GM19239 (cell line): ENCODE measurements at places on chromosomes 13 and 19.
A peak's percentile ranks its signal among the peaks of the same experiment; 100 is the strongest.

DNA sequence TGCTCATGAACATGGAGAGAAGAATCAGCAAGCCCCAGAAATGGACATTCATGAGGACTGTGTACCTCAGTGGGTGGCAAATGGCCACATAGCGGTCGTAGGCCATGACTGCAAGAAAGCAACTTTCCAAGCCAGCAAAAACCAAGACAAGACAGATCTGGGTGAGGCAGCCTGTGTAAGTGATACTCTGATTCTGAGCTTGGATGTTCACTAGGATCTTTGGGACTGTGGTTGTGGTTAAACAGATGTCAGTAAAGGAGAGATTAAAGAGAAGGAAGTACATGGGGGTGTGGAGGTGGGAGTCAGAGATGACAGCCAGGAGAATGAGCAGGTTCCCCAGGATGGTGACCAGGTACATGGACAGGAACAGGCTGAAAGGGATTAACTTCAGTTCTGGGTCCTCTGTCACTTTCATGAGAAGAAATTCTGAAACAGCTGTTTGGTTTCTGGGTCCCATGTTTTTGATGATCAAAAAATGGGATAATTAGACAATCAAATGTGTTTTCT lies at the start of gene OR7G1:
OR7G1 (minus strand) TSS at position 457 of the 507 bp plus-strand sequence; CDS start at position 457, 0 bp downstream.
- DNase-seq, result no peak

DNA sequence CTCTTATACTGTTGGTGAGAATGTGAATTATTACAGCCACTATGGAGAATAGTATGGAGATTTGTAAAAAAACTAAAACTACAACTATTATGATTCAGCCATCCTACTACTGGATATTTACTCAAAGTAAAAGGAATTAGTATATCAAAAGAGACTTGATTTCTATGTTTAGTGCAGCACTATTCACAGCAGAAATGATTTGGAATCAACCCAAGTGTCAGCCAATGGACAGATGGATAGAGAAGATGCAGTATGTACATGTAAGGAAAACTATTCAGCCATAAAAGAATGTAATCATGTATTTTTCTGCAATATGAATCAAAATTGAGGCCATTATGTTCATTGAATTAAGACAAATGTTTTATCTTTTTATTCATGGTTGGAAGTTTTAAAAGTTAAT lies 1705.5 kb downstream of the SLITRK1 start:
- DNase-seq, result no peak

GRCh38 chr13:21287331-21287907 lies 111.0 kb downstream of the MRPL57 start:
- DNase-seq, result no peak

DNA sequence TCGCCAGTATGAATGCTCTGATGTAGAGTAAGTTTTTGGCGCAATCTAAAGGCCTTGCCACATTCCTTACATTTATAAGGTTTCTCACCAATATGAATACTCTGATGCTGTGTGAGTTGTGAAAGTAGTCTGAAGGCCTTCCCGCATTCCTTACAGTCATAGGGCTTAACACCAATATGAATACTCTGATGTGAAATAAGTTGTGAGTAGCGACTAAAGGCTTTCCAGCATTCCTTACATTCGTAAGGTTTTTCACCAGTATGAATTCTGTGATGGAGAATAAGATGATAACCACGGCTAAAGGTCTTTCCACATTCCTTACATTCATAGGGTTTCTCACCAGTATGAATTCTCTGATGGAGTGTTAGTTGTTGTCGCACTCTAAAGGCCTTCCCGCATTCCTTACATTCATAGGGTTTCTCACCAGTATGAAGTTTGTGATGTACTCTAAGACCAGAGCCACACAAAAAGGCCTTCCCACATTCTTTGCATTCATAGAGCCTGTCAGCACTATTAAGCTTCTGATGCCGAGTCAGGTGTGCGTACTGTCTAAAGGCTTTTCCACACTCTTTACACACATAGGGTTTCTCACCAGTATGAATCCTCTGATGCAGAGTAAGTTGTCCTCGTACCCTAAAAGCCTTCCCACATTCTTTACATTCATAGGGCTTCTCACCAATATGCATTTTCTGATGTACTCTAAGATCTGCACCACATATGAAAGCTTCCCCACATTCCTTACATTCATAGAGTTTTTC lies 14.1 kb upstream of the ZFP14 start:
- no peak for DNase-seq

DNA sequence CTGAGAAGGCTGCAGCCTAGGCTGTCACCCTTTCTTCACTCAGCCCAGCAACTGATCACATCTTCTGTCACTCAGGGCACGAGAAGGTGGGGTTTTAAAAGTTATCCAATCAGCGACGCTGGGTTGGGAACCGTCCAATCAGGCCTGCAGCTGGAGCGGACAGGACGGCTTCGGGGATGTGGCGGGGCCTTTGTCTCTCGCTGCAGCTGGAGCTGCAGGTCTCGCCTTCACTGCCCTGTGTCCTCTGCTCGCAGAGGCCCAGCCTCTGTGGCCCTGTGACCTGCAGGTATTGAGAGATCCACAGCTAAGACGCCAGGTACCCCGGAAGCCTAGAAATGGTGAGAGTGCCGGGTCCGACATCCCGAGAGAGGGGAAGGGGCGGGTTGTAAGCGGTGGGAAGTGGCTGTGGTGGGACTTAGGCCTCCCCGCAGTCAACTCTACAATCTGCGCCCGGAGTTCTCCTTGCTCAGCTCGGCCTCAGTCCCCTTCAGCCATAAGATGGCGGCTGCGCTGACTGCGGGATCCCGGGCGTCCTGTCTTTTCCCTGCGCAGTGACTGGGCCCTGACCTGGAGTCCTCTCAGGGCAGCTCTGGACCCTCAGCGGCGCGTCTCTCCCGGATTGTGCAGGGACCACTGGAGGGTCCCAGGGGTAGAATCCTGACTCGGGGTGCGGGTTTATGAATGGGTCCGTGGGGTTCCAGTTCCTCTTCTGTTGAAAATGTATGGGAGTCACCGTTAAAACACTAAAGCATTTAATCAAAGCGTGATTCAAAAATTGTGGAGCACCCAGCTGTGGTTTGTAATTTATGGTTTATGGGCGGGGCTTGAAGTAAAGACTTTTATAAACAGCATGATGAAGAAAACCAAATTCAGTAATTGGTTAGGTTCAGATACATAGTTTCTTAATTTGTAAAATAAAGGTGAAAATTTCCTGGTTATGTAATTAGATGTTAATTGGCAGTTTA lies at the start of gene ZNF714:
ZNF714 (plus strand) TSS at position 193 of the 965 bp plus-strand sequence. CDS start 16,066 bp downstream, outside the sequence.
- peak; percentile 66 for DNase-seq

- no peak for DNase-seq
These were observed 12.5 kb upstream of the CYP2A6 start for GRCh38 chr19:40862785-40863184.

DNA sequence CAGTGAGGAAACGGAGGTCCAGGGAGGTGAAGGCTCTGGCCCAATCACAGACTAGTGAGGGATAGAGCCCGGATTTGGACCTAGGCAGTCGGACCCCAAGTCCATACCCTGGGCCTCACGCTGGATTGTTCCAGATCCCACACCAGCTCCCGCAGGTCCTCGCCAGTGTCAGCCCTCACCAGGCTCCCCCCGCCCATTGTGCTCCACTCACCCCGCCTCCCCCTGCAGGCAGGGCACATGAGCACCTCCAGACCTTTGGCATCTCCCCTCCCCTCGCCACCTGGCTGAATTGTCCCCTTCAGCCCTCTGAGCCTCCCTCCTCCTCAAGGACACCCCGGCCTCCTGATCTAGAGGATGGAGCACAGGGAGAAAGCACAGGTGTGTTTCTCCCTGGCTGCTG lies 152.4 kb downstream of the KATNAL1 start:
- DNase-seq, result no peak

GRCh38 chr13:44068737-44069136 lies 189.0 kb downstream of the LACC1 start:
- DNase-seq, result no peak

- no peak for DNase-seq
These were observed 14.6 kb downstream of the N4BP2L1 start for GRCh38 chr13:32413284-32413683.

DNA sequence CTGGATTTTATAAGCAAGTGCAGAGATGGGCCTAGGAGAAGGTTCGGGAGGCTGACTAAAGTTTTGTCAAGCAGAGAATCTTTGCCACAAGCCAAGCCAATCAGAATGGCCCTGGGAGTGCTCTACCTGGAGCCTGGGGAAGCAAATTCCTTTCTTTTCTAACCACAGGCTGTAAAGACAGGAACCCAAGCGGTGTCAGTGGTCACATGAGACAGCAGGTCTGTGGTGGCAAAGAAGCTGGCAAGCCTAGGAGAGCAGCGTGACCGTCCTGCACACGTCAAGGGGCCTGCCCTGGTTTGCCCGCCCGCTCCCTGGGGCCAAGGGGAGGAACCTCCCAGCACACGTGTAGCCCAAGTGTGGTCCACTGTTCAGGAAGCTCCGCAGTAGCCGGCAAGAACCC lies 90.8 kb downstream of the IPO5 start:
- no peak for DNase-seq

GRCh38 chr13:95553581-95554385 lies 1.3 kb downstream of the CLDN10 start:
- no peak for DNase-seq

DNA sequence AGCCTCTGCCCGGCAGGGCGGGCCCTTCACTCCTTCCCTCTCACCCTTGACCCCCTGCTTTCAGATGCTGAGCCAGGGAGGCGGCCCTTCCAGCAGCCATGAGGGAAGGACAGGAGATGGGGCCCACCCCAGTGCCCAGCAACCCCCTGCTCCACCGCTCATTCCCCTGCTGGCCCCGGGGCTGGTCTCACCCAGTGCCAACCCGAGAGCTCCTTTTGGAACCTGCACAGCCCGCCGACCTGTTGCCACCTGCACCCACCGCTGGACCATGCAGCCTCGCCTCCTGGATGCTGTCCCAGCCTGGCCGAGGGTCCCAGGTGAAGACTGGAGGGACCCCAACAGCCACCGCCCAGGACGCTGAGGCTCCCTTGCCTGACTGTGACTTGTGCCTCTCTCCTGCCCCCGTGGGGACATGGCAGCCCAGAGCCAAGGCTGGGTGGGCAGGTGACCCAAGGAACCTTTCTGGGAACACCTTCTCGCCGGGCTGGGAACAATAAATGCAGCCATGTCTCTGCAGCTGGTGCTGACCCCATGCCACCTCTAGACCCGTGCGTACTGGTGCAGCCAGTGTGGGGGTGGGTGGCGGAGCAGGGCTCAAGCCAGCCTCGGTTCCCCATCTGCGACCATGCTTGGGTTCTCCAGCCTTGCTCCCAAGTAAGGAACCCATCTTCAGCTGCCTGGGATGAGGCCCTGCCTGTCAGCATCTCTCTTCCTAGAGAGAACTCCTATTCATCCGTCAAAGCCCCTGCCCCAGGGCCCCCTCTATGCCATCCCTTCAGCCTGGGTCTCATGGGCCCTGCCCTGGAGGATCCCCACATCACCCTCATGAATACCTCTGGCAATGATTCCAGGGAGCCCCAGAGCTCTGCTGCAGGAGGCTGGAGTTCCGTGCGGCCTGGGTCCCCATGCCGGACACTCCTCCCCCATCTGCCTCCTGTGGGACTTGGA lies 3.7 kb downstream of the FAM174C start:
- no peak for DNase-seq

DNA sequence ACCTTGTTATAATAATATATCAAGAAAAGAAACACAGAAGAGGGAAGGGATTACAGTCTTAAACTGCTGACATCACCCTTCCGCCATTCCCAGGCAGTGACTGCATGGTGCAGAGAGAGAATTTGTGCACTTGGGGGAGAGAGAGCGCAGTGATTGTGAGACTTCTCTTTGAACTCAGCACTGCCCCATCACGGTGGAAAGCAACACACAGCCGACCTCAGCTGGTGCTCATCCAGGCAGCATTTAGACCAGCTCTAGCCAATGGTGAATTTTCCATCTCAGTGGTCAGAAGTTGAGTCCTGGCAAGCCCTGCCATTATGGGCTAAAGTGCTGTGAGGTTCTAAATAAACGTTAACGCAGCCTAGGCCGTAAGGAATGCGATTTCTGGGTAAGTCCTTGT lies 1681.5 kb downstream of the EFNB2 start:
- no peak for DNase-seq

- no peak for DNase-seq
These were observed 21.3 kb upstream of the OR1M1 start for GRCh38 chr19:9065457-9066014.

DNA sequence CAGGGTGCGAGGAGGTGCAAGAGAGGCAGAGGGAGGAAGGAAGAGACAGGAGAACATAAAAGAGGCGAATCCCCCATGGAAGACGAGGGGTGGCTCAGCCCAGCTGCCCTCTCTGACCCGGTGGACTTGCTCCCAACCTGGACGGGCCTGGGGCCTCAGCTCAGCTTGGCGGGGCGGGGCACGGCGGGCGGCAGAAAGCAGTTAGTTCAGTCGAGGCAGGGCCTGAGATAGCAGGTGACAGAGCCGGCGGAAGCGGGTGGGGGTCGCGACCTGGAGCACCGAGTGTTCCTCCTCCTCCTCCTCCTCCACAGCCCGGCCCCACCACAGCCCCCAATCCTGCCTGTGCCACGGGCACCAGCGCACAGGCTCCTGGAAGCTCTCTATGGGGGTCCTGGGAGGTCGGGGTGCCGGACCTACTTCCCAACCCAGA lies 7.0 kb upstream of the CACTIN start:
- DNase-seq, result no peak

GRCh38 chr19:40989453-40989852 lies 1.6 kb upstream of the CYP2B6 start:
- DNase-seq, result no peak

GRCh38 chr19:15945301-15945700 lies 3.5 kb upstream of the OR10H4 start:
- no peak for DNase-seq

- DNase-seq, result no peak
These were observed 4.8 kb downstream of the ISYNA1 start for GRCh38 chr19:18433015-18433691.

DNA sequence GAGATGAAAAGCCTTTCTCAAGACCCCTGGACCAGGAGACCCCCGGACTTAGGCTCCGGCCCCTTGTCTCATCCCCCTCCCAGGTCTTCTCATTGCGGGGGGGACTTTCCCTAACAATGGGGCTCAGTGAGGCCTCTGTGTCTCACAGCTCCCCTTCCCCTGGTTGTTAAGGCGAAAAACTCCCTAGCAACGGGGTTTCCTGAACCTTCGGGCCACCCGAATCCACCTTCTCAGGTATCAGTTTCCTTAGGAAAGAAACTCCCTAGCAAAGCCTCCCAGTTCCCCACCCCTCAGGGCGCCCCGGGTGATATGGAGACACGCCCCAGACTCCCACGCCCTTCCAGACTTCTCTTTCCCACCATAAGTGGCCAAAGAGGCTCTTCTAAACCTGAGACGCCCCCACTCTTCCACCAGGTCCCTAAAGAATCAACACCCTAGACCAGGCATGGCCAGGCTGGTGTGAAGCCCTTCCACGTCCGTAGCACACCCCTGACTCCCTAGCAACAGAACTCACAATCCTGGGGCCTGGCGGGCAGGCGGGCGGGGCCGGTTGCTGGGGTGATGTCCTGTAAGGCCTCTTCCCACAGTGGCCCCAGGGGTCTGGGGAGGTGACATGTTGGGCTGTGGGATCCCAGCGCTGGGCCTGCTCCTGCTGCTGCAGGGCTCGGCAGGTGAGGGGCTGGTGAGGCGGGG lies at the start of gene TMEM190:
TMEM190 (plus strand) TSS at position 586 of the 693 bp plus-strand sequence; CDS start at position 614, 28 bp downstream.
- no peak for DNase-seq

- DNase-seq, result no peak
These were observed 95.0 kb downstream of the ZNF737 start for GRCh38 chr19:20470345-20471135.
